Cardiac septum (tissue), 1 donor: ENCODE measurements at places on chromosomes 6 and 20.

DNA sequence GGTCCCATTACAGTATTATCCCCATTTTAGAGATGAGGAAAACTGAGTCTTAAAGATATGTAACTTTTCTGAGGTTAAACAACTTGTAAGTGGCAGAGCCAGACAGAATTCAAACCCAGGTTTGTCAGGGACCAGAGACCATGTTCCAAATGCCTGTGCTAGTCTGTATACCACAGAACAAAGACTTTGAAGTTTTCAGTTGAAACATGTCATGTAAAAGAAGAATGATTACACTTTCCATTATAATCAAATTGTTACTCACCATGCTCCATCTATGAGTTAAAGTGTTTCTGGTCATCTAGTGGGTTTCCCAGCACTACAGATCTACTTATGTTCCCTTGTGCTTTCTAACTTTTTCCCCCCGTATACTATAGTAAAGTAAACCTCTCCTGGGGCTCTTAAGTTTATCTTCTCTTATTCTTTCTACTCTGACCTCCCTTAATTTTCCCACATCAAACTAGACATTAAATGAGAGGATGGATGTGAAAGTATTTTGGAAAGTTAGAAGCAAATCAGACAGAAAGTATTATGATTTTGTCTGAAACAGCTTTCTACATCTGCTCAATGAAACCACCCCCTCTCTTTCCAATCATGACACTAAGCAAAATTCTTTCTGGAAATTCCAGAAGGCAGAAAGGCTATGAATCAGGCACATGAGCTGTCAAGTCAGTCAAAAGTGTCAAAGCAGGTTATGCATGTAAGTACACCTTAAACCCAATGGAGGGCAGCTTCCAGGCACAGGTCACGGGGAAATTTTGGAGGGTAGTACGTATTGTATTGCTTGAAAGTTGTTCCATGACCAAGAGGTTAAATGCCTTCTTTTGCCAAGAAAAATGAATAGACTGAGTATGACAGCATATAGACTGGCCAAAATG is 132.7 kb upstream of the MAP3K7 start:
- no peak for DNase-seq

- DNase-seq: no peak
Observed at GRCh38 chr6:169896826-169897456, 145.5 kb downstream of the ERMARD start.

- DNase-seq: no peak
Observed at GRCh38 chr6:3712827-3713665, 38.5 kb downstream of the PXDC1 start.

- DNase-seq: no peak
Observed at GRCh38 chr20:11260611-11261010, 586.8 kb upstream of the JAG1 start.

DNA sequence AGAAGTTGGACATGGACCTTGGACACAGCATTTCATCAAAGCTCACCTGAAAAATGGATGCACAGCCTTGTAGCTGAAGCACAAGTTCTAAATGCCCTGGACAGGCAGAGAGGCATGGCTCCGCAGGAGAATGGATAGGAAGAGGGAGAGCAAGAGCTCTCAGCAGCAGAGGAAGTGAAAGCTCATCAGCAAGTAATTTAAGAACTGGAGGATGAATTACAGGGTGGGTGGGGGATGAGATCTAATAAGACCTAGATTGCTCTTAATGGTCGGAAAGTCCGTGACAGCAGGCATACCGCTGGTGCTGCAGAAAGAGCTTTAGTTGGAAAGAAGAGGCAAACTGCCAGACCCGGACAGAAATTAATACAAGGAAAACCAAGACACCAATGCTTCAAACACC is 37.3 kb upstream of the SAYSD1 start:
- DNase-seq: no peak

DNA sequence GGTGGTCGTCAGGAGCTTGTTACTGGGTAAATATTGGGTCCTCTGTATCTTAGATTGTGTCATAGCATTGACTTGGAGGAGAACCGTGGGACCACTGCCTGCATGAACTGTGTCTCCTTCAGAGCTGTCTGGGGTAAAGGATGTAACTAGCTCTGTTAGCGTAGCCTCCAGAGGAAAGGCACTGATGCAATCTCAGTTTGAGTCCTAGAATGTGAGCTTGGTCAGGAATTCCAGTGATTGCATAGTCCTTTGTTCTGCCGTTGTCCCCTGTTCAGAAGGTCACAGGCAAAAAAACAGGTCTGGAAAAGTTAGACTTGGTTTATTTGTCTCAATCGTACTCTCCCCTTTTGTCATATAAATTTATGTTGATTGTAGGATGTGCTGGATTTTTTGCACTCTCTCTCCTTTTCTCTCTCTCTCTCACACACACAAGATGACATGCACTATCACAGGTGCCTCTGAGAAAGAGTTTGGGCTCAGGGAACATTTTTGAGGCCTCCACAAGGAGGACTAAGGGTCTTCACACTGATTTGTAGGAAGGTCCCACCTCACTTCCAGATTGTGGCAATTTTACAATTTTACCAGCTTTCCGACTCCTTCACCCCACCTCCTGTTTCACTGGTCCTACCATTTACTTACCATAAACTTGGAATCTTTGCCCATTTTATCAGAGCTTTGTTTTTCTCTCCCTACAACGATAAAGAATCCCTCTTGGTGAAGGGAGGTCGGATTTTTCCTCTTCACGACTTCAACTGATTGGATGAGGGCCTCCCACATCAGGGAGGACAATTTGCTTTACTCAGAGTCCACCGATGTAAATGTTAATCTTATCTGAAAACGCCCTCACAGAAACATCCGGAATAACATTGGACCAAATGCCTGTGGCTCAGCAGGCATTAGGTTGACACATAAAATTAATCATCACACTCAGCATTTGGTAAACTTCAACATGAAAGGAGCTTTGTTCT is 7.0 kb upstream of the DACT2 start:
- DNase-seq: no peak

- no peak for DNase-seq
Observed at GRCh38 chr6:130368576-130368975, 2.8 kb downstream of the TMEM200A start.

GRCh38 chr6:30810813-30811339 is 66.5 kb upstream of the IER3 start:
- DNase-seq: no peak

DNA sequence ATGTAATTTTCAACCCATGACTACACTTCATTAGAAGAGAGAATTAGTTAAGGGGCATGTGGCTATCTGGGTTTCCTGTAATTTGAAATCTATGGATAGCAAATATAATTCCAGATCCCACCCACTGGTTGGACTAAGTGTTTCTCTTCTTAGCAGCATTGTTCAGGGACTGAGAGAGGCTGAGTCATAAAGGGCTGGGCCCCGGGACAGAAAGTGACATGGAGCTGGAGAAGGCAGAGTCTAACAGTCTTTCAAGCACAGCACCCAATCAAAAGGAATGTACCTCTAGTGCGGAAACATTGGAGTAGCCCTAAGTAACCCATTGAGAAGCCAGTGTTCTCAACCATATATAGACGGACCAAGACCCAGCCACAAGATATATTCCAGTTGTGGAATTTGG is 363.9 kb downstream of the DHX35 start:
- DNase-seq: no peak

DNA sequence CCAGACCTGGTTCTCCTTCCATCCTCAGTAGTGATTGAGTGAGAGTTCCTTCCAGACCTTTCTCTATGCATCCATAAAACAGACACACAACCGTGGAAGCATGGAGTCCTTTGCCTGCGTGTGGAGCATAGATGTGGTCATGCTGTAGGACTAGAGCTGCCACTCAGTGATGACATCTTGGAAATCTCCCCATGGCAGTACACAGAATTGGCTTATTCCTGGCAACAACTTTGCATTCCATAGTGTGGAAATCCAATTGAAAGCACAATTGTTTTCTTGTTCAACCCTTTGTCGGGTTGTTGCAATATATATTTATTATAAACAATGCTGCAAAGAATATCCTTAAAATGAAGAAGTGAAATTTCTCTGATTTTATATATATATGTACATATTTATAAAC is 547.8 kb downstream of the CDH26 start:
- DNase-seq: no peak

DNA sequence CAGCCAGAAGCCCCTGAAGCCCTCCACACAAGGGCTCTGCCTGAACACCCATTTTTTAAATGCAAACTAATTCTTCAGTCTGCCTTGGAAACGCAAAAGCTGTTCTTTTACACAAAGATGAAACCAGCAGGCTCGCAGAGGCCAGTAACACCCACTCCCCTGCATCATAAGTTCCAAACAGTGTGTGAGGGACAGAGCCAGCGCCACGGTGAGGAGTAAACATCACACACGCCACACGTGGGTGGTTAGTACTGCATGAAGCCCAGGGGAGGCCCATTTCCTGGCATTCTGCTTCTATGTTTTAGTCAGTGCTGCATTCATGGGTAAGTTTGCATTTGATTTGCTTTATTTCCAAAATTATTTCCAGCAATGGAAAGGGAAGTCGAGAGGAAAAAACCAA is 217.7 kb upstream of the RIN2 start:
- no peak for DNase-seq
